ENCODE measurements at places on chromosomes 5 and 9.
A peak's percentile ranks its signal among the peaks of the same experiment; 100 is the strongest.

- DNase-seq: no peak
These were observed 10.0 kb upstream of the CAST start for GRCh38 chr5:96651948-96652753.

DNA sequence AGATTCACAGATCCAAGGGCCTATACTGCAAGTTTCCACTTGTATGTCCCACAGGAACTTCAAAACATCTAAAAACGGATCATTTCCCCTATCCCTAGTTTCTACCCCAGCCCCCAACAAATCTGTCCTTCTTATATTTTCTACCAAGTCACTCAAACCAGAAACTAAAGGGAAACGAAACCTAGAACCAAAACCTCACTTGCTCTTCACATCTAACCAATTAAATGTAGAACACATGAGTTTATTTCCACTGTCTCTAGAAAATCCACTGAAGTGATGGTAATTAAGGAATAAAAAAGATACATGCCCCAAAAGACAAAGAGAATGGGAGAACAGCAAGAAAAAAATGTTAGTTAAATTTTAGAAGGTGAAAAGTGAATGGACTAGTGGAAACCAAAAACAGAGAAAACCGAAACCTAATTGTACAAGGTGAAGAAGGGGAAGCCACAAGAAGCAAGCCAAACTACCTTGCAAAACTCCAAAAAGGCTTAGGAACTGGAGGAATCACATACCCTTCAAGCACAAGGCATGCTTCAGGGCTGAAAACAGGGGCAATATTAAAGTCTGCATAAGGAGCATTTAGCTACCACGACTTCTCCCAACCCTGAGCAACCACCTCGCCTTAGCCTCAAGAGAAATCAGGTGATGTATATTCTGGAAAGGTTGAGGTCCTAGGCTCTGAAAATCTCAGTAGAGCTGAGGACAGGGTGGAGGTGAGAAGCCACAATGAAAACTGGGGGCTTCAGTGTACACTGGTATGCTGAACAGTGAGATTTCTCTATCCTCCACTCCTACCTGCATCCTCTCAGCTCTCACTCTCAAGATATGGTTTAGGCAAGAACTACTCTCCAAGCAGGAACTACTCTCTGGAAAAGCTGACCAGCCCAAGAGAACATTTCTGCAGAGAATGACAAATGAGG, 11.1 kb downstream of the SMU1 start:
- DNase-seq: no peak

GRCh38 chr5:167587772-167588437, 703.5 kb upstream of the WWC1 start:
- DNase-seq: no peak

DNA sequence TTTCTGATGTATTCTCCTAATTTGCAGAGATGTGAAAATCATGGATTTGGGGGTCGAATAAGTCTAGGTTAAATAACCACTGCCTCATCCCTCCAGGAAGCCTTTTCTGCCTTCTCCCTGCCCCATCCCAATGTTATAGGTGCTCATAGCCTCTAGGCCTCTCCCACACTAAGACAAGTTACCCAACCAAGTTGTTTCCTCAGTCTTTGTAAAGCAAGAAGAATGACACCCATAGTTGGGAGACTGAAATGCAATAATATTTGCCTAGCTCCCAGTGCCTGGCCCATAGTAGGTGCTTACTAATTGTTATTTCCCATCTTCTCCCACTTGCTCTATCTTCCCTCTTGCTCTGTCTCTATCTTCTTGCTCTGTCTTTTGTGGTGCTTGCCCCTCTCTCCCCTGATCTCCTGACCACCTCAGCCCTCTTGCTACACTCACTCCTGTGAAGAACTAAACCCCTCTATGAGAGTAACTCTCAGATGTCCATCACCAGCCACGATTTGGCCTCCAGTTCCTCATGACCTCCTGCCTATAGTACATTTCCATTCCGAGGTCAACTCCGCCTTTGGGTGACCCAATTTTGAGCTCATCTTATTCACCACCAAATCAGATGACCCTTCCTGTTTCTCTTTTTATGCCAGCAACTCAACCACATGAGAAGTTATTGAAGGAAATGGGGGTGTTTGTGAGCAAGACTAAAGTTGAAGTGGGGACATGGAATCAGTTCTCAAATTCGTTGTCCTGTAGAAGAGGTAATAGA, 7.0 kb downstream of the AFAP1L1 start:
- DNase-seq: no peak

DNA sequence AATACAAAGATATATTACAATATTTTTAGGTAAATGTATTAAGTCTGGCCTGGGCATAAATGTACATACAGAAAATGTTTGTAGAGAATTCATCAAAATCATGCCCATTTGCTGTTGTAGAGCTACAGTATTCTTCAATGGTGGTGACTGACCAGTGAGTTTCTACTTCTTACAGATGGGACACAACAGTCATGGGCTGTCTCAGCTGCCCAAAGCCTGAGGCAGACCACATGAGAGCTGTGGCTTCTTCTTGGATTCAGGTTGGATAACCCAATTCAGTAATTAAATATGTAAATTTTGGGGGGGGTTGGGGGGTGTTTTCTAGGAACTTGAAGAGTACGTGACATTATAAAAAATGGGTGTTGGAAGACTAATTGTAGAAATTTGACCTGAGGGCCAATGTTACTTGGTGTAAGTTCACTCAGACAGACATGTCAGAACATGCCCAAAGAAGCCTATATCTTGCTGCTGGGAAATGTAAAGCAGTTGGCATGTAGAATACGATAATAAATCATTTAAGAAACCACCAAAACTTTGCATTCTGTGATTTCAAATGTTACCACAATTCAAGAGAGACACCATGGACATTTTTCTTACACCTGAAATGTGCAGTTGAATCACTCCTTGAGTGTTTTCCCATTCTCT, 17.9 kb downstream of the STARD4 start:
- DNase-seq: no peak

- DNase-seq: peak; percentile 46
These were observed 90.8 kb downstream of the MACROH2A1 start for GRCh38 chr5:135308245-135308644.

DNA sequence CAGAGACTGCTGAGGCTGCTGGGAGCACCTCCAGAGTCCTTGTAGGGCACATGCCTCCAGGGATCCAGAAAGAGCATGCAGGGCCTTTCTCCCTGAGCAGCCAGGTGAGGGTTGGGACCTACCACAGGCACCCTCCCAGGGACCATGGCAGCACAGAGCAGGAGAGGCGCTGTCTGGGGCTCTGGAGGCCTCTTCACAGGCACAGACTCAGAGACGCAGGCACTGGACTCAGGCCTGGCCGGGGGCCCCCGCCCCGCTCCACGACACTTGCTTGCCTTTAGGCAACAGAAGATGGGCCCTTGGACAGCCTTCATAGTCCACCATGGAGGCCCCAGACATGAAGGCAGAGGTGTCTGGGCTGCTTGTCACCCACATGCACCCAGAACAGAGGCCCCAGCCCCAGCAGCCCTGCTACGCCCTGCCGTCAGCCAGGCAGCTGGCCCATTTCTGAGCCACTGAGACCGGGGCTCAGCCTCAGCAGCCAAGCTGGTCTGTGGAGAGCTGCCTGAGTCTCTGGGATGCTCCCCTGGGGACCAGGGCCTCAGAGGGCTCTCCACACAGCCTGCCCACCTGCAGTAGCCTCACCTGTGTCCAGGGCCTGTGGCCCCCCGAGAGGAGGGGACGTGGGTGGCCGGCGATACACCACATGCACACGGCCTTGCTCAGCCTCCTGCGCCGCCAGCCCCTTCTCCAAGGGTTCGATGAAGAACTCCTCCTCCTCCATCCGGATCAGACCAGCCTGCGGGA, 72.8 kb downstream of the ADAMTS2 start:
- DNase-seq: no peak

DNA sequence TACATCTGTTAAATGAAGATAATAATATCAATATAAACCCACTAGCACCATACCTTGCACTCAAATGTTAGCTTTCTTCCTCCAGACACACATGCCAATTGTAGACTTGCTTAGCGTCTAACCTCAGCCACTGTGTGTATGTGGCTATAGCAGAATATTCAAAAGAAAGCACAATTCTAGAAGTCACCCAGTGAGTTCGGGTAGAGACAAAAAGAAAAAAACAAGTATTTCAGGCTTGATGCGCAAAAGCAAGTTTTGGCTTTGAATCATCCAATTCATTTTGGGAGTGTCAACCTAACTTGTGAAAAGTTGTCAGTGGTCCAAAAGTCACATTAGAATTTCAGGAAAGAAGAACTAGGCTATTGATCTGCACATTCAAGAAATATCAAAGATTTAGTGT, 167.4 kb downstream of the PRELID2 start:
- no peak for DNase-seq

GRCh38 chr5:43592363-43592762, 10.6 kb upstream of the NNT start:
- no peak for DNase-seq

DNA sequence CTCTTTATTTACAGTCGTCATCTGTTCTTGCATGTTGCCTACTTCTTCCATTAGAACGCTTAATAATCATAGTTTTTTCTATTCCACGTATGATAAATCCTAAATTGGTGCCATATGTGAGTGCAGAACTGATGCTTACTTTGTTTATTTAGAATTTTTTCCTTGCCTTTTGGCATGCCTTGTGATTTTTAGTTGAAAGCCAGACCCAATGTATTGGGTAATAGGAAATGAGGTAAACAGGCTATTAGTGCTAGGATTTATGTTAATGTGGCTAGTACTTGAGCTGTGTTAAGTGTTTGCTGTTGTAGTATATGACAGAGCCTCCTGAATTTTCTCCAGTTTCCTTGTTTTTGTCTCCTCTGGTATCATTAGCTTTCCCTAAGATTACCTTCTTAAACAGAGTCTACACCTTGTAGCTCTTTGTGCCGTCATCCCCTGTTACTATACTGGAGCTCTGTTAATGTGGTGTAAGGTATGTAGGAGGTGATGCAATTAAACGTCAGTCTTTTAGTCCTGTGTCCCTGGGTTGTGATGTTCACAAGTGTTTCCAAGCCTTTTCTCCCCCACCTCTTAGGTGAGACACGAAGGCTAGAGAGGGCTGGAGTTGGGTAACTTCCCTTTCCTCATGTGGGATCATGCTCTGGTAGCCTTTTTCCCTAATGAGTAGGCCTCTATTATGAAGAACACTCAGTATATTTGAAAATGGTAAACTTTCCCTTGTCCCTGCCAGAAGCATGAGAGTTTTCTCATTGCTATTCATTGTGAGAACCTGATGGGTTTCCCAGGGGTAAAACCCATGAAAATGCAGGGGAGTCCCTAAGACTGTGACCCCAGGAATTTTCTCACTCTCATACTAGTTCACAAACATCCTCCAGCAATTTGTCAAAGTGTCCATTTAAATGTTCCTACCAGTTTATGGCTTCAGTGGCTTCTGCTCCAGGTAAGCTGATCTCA, 21.2 kb downstream of the SPATA31D3 start:
- DNase-seq: no peak

DNA sequence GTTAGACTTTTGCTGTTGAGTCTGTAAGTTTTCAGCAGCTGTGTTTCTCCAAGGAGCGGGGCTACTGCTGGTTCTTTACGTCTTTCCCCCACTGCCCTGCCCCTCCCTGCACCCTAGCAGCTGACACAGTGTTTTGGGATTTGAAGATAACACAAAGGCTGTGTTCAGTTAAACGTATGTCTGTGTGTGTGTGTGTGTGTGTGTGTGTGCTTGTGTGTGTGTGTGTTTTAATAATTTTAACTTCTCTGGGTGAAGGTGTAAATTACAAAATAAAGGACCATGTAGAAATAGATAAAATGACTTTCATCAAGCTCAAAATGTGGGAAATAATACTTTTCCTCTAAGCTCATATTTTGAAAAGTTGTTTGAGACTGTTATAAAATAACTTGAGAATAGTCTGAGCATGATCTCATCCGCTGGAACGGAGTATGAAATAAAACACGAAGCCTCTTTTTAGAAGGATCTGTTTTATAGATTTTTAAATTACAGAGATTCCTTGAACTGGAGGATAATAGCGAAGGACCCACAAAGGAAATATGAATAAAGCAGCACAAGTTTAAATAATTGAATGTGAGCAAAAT, 10.9 kb downstream of the ABL1 start:
- DNase-seq: peak; percentile 91

- peak; percentile 97 for DNase-seq
These were observed 6.8 kb downstream of the MRPL36 start for GRCh38 chr5:1792842-1793266.

GRCh38 chr9:116716438-116716837, 29.3 kb downstream of the TRIM32 start:
- no peak for DNase-seq

DNA sequence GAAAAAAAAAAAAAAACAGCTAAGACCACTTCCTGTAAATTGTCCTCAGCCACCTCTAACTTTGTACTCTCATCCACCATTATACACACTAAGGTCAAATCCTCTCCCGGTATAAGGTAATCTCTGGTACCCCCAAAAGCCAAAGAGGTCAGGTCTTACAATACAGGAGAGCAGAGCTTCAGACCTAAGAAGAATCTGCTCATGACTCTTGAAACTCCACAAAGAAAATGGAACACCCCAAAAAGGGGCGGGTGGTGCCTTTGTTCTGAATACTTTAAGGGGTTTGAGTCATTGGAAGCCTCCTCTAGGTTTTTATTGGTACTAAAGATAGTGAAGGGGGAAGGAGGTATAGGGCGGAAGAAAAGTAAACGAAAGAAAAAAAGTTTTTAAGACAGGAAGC, 69.8 kb downstream of the COL15A1 start:
- DNase-seq: no peak

DNA sequence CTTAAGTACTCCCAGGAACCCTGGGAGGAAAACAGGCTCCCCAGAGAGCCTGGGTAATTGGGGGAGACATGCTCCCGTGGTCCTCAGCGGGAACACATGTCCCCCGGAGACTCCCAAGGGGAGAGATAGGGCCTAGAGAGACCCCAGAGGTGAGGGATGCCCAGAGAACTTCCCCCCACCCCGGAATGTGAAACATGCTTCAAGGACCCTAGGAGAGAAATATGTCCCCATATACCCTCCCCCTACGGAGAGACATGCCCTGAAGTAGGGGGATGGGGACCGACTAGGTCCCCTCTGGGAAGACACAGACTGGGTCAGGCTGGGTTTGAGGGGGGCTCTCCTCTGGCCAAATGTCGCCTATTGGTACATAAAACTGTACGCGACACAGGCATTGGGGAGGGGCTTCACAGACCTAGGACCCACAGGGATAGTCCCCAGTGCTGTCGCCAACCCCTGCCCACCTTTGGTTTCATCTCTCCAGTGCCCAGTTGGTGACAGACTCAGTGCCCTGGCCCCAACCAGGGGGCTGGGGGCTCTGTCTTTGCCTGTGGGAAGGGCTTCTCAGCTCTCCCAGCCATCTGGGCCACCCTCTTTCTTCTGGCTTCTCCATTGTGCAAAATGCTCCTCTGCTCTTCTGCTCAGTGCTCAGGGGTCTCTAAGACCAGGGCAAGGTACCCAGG, 26.9 kb downstream of the PCDH1 start:
- no peak for DNase-seq

GRCh38 chr5:176716320-176716719, 69.0 kb downstream of the TSPAN17 start:
- peak; percentile 67 for DNase-seq

GRCh38 chr9:107323836-107324585, 40.9 kb downstream of the RAD23B start:
- no peak for DNase-seq

- DNase-seq: no peak
These were observed 118.4 kb downstream of the PLK2 start for GRCh38 chr5:58341476-58341875.

- DNase-seq: no peak
These were observed 243.0 kb upstream of the PTGER4 start for GRCh38 chr5:40436535-40437237.

- DNase-seq: no peak
These were observed 91.2 kb downstream of the RAB3C start for GRCh38 chr5:58674070-58674469.

- DNase-seq: no peak
These were observed 221.8 kb upstream of the RASEF start for GRCh38 chr9:83284746-83285145.
